ENCODE measurements at places on chromosomes 1 and 21.

- no peak for DNase-seq
Measured at GRCh38 chr1:29202053-29202452, 20.4 kb upstream of the SRSF4 start.

DNA sequence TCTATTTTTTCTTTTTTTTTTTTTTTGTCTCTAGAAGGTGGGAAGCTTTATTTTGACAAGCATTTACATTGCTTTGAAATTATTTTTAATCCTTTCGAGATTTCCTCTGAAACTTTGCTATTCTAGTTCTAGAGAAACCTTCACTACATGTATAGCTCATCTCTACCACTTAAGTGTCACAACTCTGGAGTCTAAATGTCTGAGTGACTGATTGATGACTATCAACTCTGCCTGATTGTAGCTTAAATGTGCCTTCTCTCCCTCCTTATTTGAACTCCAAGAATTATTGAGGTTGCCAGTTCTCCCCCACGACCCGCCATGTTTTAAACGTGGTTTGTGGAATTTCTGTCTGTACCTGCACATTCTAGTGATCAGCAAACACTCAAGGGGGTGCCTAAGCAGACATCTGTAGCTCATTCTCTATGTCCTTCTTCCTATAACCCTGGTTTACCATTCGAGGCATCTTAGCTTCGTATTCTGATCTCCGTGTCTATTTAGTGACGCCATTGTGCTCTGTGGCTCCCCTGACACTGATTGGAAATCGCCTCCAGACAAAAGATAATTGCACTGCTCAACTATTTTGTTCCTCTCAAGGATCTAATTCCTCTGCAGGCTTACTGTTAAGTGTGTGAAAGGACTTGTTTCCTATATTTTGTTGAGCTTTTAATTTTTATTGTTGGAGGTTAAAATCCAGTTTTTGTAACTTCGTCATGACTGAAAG, 1570.6 kb downstream of the BRINP3 start:
- DNase-seq, result no peak

- DNase-seq, result peak; percentile 90
Measured at GRCh38 chr21:32256873-32257620, 21.8 kb downstream of the MIS18A start.

- no peak for DNase-seq
Measured at GRCh38 chr21:42621819-42622177, 31.6 kb upstream of the PDE9A start.

GRCh38 chr1:67894981-67895735, 61.9 kb upstream of the GNG12 start:
- DNase-seq, result no peak

DNA sequence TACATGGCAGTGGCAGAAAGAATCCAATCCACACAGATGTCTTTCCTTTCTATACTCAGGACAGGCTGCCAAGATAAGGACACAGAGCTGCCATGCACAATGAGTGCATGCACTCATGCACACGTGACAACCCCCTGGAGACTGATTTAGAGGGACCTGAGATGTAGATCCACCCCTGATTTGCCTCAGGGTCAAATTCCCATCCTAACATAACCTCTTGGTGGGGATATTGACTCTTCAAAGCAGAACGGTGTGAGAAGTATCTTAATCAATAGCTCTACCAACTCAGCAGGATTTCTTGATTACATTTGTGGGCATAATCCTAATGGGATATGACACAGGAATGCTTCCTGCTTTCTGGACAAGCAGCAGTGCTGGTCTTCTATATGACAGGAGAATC, 125.2 kb upstream of the DSCAM start:
- no peak for DNase-seq

Data from fibroblast of the conjunctiva (primary cell).